ENCODE measurements at places on chromosomes 16 and 17.

DNA sequence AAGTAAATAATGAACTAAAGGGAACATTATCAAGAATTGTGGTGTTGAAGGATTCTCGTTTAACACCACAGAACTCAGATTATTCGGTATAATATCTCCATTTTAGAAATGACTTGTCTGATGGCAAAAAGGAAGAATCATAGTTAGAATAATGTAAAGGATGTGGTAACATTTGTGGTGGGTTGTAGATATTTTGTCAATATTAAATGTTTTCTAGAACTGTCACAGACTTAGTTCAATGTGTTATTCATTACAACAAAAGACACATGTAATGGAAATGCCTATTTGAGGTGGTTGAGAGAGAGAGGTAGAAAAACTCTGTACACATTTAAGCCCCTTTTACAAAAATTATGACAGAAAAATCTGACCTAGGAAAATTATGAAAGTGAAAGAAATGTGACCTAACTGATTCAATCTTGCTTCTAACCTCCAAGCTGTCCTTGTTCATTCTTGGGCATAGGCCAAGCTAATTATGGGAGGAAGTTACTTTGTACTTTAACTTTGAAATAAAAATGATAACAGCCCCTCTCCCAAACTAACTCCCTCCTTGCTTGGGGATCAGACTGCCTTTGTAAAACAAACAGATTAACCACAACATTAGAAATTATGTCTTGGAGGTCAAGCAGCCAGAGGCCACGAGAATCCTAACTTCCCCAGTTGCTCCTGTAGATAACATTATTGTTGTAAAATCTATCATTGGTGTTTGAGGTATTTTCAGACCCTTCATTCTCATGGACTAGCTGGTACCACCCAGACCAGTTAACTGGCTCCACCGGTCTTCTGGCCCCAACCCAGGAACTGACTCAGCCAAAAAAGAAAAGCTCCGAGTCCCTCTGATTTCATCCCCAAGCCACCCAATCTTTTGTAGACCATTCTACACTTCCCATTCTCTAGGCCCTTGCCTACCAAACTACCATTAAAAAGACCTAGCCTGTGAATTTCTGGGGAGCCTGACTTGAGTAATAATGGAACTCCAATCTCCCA, 1287.8 kb upstream of the CDH8 start:
- DNase-seq = no peak

DNA sequence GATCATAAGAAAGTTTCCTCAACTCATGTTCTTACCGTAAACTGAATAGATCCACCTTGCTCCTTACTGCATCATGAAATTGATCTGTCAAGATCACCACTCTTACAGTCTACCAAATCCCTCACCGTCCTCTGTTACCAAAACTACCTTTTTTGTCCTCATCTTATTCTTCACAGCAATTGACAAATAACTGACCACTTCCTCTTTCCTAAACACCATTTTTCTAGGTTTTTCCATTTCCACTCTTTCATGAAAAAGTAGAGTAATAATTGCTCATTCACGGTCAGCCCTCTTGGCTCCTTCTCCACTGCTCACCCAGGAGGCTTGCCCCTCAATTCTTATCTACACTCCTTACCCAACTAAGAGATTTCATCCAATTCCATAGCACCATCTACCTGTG, 44.9 kb downstream of the ABCA5 start:
- no peak for DNase-seq

- no peak for DNase-seq
These were observed 176.8 kb upstream of the ASIC2 start for GRCh38 chr17:33469911-33470310.

GRCh38 chr17:43548689-43549379, 2.7 kb upstream of the ETV4 start:
- DNase-seq = no peak

- no peak for DNase-seq
These were observed 110.6 kb downstream of the PRKCA start for GRCh38 chr17:66412857-66413558.

- no peak for DNase-seq
These were observed 2.2 kb upstream of the LCAT start for GRCh38 chr16:67946128-67946569.

- no peak for DNase-seq
These were observed 244.8 kb downstream of the CDH8 start for GRCh38 chr16:61791464-61791863.

GRCh38 chr16:88359008-88359407, 23.8 kb upstream of the ZNF469 start:
- no peak for DNase-seq

- DNase-seq = no peak
These were observed 561 bp downstream of the CCDC47 start for GRCh38 chr17:63772801-63773271.

Data from activated naive CD8-positive, alpha-beta T cell treated with anti-CD3 and anti-CD28 coated beads for 36 hours (primary cell).